ENCODE measurements at places on chromosomes 4 and X.

DNA sequence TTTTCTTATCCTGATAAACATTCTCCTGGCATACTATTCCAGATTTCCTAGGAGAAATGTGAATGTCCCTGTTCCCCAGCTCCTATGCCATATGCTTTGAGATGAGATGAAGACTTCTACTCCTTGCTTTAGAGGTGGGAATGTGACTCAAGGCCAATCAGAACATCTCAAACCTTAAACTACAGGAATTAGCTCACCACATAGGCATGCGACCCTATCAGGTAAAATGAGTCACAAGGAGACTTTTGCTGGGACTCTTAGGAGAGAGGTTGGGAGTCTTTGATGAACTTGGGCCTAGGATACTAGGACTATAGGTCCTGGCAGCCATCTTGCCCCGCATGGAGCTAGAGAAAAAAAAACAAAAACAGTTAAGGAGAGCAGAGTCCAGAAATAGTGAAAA is 5.8 kb upstream of the USO1 start:
- no peak for DNase-seq

- no peak for DNase-seq
Measured at GRCh38 chr4:92516450-92516849, 212.7 kb downstream of the GRID2 start.

DNA sequence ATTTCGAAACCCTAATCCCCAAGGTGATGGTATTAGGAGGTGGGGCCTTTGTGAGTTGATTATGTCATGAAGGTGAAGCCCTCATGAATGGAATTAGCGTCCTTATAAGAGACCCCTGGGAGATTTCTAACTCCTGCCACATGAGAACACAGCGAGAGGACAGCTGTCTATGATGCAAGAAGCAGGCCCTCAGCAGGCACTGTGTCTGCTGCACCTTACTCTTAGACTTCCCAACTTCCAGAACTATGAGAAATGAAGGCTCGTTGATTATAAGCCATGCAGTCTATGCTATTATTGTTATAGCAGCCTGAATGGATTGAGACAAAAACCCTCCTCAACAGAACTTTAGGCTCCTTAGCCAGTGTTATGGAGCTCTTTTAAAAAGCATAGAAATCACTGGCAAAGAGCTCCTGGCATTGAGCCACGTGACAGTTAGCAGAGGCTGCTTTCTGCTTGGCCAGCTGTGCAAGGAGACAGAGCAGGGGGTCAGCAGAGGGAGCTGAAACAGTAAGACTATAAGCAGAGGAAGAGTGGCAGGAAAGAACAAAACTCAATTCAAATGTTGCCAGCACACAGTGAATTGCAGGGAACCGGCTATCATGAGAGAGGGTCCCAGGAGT is 219.2 kb upstream of the FAT1 start:
- no peak for DNase-seq

DNA sequence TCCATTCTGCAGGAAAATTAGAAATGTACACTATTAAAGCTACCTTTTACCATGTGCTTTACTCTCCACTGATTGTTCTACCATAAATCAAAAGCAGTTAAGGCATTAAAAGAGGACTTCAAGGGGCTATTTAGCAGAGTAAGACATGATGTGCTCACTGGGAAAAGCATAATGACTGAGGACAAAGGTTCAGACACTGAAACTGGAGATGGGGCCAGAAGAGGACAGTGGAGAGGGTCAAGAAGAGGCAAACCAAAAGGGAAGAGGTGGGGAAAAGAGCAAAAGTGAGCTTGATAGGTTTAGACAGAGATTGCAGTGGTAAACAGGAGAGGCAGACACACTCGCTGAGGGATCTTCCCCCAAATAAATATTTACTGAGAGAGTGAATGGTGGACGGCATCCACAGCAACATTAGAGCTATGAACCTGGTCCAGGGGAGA is 23.8 kb downstream of the SH3RF1 start:
- no peak for DNase-seq

GRCh38 chr4:8828869-8829268 is 42.8 kb downstream of the HMX1 start:
- DNase-seq, result no peak

GRCh38 chr4:184548648-184549341 is 74.4 kb upstream of the IRF2 start:
- DNase-seq, result no peak

GRCh38 chr4:131566026-131566425 is 1583.1 kb upstream of the PCDH10 start:
- no peak for DNase-seq

DNA sequence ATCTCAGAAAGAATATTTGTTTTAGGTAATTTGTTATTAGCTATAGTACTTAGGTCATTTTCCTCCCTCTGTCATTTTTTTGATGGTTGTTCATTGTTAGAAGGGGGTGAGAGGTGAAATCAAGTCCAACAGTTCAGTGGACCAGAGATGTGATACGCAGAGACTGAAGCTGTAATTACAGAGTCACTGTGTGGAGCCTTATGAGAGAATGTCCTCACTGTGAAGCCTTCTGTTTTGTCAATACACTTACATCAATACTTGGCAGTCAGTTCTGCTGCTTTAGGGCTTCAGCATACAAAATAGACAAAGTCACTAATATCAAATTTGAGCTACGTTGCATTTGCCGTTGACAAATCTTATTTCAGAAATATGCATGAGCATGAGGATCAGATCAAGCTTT is 692.5 kb downstream of the C4orf33 start:
- DNase-seq, result no peak

- no peak for DNase-seq
Measured at GRCh38 chr4:164379694-164380093, 374.2 kb upstream of the SMIM31 start.
